C1 segment of cervical spinal cord (tissue), 14 donors: ENCODE measurements at places on chromosomes 16 and 17.

- DNase-seq = no peak
Observed at GRCh38 chr17:75191584-75191983, 8.8 kb upstream of the SUMO2 start.

DNA sequence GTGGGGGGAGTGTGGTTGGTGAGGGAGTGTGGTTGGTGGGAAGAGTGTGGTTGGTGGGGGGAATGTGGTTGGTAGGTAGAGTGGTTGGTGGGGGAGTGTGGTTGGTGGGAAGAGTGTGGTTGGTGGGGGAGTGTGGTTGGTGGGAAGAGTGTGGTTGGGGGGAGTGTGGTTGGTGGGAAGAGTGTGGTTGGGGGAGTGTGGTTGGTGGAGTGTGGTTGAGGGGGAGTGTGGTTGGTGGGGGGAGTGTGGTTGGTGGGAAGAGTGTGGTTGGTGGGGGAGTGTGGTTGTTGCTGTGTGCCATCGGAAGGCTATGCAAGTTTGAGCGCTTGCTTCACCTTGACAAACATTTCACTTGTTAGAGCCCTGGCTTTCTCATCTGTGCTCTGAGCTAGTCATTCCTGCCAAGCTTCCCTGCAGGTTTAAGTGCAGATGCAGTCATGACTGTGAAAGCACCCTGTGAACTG lies 20.1 kb downstream of the MINK1 start:
- no peak for DNase-seq

DNA sequence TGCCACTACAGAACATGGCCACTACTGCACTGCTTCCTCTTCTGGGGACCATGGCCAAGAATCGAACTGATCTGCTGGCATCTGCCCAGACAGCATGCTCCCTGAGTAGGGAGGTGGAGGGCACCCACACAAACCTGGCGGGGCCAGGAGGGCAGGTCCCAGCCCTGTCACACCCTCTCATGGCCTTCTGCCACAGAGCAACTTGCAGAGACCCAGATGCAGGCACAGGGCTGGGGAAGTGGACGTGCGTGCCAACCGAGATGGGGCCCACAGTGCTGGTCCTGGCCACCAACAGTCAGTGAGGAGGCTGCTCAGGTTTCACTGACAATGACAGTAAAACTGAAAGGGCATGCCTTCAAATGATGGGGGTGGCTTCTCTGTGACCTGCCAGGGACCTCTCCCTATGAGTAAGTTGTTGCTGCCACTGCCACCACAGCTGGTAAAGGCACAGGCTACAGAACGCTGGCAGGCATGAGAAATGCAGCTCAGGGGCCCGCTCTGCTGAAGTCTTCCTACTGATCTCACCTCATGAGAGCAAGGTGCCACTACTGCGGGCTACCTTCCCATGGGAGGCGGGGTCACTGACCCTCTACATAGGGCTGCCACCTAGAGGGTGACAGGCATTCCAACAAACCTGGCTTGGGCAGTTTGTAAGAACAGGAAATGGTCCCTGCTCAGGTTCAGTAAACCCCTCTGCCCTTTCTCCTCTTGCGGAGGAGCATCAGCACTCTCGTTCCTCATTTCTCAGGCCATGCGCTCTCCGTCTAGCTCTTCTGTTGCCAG lies 15.5 kb downstream of the HIC1 start:
- DNase-seq = no peak

GRCh38 chr16:24671455-24671954 lies 57.9 kb upstream of the TNRC6A start:
- DNase-seq = no peak
